Erythroblast (primary cell): ENCODE measurements at places on chromosomes 2 and 18.

DNA sequence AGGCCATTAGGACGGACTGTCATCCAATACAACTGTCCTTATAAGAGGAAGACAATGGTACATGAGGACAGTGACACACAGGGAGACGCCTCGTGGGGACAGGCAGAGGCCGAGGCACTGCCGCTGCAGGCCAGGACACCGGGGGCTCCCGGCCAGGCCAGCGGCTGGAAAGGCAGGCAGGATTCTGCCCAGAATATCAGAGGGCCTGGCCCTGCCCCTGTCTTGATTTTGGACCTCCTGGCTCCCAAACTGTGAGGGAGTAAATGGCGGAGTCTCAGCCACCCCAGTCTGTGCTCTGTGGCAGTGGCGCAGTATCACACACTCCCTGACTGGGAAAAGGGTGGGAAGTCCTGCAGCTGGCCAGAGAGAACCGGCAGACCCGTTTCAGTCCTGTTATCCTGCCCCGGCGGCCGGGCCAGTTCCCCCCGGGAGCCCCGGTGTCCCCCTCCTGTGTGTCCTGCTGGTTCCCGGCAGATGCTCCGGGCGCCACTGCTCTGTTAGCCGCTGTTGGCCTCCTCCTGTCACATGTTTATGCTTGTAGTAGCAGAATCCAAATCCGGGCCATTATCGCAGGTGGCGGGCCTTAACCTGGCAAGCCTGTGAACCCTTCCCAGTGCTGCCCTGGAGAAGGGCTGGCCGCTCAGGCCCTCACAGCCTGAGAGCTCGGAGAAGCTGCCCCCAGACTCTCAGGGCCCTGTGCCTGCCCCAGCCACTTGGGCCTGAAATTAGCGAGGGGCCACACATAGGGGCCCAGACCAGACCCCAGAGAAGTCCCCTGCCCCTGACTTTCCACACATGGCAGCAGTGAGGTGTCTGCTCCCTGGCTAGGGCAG, 31.4 kb upstream of the TAF1B start:
- no peak for DNase-seq

GRCh38 chr2:223929571-223930102, 15.5 kb downstream of the WDFY1 start:
- no peak for DNase-seq

DNA sequence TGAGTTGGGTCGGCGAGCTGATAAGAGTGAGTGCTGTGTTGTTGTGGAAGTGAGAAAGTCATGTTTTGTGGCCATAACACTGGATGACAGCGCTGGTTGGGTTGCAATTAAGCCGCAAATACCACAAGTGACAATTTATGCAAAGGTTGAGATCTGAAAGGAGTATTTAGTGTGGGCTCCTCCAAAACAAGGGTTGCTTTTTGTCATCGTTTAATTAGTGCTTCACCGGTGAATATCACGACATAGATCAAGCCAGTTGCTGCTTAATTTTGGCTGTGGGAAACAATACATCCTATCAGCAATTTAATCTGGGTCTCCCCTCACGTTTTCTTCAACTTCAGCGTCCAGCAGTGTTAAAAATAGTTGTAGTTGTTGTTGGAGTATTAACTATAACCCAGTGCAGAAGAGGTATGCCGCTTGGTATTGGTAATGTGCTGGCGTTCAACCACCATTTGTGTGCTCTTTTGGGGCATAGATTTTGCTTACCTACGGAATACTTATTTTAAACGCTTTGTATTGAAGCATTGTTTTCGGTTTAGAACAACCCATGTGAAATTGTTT, 662 bp downstream of the ACVR2A start:
- DNase-seq = no peak

- no peak for DNase-seq
Observed at GRCh38 chr18:65259403-65259802, 491.4 kb upstream of the CDH7 start.

DNA sequence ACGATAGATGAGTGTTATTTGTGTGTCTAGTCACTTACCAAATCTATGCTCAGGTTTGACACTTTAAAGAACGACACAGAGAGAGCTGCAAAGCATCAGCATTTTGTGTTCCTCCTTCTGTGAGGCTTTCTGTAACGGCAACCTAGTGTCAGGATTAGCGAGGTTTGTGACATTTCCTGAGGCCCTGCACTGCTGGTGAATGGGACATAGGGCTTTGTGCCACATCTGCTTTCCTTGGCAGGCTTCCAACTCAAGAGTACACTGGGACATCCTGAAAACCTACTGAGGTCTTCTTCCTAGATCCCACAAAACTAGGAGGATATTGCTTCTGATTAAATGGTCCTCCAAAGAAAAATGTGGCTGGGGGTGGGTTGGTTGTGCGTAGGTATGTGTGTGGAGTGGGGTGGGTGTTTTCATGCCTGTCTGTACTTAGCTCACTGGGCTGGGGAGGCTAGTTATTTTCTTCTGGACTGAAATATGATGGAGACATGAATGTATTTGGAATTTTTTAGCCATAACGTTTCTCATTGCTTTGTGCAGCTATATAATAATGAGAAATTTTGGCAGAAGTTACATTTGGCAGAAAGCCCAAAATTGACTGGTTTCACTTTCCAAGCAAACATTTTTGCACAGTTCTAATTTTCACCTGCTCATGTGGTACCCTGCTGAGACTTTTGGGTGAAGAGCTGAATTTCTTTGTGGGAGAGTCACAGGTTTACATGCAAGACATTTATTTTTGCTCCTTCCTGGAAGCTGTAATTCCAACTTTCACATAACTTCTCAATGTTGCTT, 308.4 kb downstream of the XIRP2 start:
- DNase-seq = no peak

- no peak for DNase-seq
Observed at GRCh38 chr2:68846091-68846490, 25.1 kb downstream of the BMP10 start.

- DNase-seq = no peak
Observed at GRCh38 chr2:870426-870825, 80.2 kb upstream of the SNTG2 start.

DNA sequence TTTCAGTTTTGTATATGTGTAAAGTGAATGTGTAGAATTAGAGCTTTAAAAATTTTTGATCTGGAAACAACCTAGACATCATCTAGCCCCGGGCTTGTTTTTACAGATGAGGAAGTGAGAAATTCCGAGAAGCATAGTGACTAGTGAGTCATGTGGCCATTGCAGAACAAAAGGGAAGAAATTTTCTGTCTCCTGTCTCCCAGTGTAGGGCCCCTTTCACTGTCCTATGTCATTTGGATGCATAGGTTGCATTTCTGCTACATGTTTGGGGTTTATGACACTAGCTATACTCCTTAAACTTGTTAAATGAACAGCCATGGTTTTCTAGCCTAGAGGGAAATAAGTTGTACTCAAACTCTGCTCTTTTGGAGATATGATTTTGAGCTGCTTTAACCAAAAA, 84.6 kb downstream of the PLCL1 start:
- DNase-seq = peak; percentile 18

DNA sequence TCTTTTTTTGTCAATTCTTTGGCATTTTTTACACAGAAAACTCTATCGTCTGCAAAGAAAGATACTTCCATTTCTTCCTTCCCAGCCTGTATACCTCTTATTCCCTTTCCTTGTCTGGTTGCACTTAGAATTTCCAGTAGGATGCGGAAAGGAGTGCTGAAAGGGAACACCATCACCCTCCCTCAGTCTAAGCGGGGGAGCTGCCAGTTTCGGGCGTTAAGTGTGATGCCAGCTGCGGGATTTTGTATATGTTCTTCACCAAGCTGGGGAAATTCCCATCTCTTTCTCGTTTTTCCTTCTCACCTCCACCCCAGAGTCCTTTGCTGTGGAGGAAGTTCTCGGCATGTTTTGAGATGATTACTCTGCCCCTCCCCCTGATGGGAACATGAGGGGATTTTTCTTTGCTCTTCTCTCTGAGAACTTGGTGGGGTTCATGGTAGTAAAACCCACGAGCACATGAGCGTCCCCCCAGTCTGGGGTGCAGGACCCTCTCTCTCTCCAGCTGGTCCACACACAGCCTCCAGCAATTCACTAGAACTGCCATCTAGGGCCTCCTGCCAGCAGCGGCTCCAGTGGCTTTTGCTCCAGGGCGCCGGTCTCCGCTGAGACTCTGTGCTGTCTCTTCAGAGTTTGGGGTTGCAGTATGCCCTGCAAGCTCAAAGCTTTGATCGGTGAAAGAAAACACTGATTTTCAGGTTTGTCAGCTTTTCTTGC, 15.5 kb downstream of the AQP12A start:
- DNase-seq = no peak

GRCh38 chr2:62996534-62997186, 54.0 kb upstream of the OTX1 start:
- peak; percentile 84 for DNase-seq

DNA sequence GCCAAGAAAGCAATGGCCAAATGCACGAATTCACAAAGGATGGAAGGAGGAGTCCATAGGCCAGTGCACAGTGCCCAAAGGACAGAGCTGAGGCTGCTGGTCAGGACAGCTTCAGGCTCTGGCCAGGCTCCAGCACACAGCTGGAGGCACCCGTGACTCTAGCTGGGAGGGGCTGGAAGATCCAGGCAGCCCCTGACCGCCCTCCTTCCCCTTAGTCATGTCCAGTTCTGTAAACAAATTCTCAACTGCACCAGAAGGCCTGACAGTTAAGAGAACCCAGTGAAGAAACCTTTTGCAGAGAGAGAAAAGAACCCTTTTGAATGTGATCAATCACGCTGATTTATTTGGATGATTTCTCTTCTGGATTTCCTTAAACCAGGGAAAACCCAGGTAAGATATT, 7.7 kb upstream of the YWHAQ start:
- peak; percentile 74 for DNase-seq

- no peak for DNase-seq
Observed at GRCh38 chr2:1837022-1837421, 92.7 kb upstream of the PXDN start.

GRCh38 chr2:240872317-240873097, 3.9 kb downstream of the AGXT start:
- no peak for DNase-seq

DNA sequence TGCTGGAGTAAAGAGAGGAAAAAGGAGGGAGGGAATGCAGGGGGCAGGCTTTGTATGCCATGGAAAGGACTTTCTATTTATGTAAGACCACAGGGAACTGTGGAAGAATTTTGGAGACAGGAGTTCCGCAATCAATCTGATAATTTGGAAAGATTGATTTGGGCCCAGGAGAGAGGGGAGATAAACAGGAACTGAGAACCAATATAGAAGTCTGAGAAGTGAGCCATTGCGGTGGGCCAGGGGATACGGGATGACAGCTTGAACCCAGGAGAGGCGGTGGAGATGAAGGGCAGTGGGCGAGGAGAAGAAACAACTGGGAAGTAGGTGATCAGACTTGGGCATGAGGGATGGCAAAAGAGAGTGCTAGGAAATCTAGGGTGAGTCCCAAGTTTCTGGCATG, 23.7 kb downstream of the RASGRP3 start:
- DNase-seq = no peak

DNA sequence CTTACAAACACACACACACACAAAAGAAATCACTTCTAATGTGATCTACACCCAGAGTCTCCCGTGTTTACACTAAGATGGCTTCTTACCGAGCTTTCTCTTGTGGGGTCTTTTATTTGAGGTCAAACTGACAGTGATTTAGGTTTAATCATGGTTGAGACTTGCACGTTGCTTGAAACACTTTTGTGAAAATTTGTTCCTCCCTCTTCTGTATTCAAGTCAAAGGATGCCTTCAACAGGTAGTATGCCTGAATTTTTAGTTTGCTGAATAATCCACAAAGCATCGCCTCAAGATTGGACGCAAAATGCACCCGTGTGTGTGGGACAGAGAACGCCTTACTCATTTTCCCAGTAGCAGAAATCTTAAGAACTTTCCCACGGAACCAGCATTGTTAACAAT, 4.0 kb upstream of the ZNF516 start:
- no peak for DNase-seq

DNA sequence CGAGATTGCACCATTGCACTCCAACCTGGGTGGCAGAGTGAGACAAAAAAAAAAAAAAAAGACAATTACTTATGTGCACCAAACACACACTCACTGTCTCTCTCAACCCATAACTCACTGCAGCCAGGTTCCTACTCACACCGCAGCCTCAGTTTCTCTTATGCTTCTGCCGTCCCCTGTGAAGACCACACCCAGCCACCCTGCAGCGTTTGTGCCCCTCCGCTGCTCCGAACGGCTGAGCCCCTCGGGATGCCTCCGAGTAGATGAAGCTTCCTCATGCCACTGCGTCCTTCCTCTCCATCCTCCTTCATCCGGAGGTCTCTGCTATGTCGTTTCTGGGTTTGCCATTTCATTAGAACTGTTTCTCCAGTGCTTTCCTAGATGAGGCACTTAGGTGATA, 160.1 kb downstream of the TWIST2 start:
- DNase-seq = no peak

- no peak for DNase-seq
Observed at GRCh38 chr2:9230051-9230802, 23.6 kb downstream of the ASAP2 start.

DNA sequence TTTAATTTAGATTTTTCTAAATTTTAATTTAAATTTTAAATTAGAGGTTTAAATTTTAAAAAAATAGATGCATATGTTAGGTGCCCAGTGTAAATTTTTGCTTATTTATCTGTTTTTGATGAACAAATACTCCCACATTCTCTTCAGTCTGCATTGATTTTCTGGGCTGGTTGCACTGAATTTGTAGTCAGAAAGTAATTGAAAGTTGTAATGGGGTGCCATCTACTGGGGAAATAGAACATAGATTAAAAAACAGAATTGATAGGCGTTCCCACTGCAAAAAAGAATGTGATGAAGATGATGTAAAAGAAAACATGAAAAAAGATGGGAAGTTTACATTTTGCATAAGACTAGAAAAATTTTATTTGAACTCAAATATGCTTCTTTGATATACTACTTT, 51.7 kb upstream of the CCDC85A start:
- DNase-seq = peak; percentile 53

- no peak for DNase-seq
Observed at GRCh38 chr2:3173031-3173430, 204.6 kb downstream of the EIPR1 start.

GRCh38 chr2:61456070-61456745, 14.7 kb downstream of the USP34 start:
- no peak for DNase-seq

DNA sequence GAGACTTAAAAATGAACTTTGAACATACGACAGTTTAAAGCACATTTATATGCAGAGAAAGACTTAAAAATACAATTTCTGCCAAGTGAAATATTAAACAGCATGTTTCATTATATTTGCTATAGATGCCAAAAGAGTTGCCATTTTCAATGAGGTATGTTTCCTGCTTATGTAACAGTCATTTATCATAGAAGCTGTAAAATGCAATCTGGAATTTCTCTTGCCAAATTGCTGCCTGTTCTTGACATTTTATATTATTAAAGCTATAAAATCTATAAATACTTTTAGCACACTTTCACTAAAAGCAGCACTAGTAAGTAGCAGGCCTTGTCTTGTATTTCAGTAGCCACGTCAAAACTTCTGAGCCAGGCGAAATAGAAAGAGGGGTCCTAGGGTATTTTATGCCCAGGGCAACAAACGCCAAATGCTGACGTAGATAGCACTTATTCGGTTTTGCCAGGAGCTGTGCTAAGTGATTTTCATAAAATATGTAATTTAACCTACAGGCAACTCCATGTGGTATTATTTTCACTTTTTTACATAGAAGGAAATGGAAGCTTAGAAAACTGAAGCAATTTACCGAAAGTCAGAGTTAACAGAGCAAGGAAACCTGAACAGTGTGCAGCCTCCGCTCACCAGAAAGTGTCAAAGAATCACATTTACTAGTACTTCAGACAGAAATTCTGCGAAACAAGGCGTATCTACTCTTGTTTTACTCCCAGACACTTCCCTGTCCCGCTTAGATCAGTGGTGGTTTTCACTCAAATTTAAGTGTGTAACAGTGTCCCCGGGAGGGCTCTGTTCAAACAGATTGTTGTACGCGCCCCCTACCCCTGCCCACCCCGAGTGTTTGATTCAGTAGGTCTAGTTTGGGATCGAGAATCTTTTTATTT, 1.2 kb upstream of the CYP20A1 start:
- DNase-seq = peak; percentile 23

- no peak for DNase-seq
Observed at GRCh38 chr2:43149482-43150107, 76.8 kb downstream of the ZFP36L2 start.
